ENCODE measurements at places on chromosomes 6 and 20.

GRCh38 chr6:20559924-20560551, 25.8 kb downstream of the CDKAL1 start:
- no peak for DNase-seq

DNA sequence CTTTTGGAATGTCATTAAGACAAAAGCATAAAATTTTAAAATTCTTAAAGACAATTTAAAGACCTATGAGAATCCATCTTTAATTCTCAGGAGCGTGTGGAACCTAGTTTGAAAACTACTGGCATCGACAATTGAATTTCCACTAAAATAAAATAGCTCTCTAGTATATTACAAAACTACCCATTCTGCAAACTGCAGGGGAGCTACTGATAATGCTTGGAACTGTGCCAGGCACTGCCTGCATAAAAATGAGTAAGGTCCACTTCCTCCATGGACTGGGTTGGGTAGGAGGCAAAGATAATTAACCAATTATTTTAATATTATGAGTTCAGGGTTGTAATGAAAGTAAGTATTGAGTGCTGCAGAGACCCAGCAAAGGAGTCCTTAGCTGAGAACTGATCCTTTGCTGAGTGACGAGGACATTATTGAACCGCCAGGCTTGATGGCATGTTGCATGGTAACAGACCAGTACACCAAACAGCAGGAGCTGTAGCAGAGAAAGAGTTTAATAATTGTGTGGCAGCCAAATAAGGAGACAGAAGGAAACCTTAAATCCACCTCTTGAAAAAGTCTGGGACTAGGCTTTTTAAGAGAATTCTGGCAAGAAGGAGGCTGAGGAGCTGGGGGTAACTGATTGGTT, 261.3 kb downstream of the ESR1 start:
- peak; percentile 41 for DNase-seq

GRCh38 chr20:59631751-59632540, 27.6 kb downstream of the PHACTR3 start:
- no peak for DNase-seq

GRCh38 chr6:149317644-149318571, at the start of gene TAB2:
Gene TAB2 (plus strand): TSS chr6:149317712. CDS start chr6:149369998, 52,286 bp downstream.
- peak; percentile 42 for DNase-seq

DNA sequence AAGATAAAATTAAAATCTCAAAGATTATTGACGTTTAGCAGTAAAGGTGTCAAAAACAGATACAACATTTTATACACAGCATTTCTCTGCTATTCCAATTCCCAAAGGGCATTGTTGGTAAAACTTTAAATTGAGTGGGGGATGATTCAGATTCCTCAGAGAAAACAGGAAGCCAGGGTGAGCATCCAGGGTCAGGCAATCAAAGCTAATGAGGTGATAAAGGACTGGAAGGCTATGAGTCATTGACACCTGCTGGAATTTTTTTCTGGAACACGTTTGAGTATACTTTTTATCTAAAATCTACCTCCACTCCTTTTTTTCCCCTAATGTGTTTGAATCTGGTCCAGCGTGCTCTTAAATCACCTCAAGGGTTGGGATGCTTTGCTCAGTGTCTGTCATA, 52.2 kb downstream of the FKBP1C start:
- no peak for DNase-seq

DNA sequence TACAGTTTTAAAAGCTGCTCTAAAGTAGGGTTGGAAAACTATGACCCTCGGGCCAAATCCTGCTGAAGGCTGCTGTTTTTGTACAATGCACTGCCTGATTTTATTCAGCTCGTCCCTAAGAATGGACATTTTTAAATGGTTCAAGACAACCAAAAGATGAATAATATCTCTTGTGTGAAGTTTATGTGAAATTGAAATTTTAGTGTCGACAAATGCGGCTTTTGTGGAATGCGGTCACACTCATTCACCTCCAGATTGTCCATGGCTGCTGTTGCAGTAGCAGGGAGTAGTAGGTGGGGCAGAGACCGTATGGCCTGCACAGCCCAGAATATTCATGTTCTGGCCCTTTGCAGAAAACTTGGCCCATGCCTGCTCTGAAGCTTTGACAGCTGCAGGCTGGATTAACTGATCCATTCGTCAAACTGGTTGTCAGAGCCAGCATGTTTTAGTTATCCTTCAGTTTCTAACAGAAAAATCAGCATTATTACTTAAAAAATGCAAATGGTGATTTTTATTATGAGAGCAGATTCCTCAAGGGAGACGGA, 91.6 kb downstream of the PSMG4 start:
- DNase-seq: no peak

DNA sequence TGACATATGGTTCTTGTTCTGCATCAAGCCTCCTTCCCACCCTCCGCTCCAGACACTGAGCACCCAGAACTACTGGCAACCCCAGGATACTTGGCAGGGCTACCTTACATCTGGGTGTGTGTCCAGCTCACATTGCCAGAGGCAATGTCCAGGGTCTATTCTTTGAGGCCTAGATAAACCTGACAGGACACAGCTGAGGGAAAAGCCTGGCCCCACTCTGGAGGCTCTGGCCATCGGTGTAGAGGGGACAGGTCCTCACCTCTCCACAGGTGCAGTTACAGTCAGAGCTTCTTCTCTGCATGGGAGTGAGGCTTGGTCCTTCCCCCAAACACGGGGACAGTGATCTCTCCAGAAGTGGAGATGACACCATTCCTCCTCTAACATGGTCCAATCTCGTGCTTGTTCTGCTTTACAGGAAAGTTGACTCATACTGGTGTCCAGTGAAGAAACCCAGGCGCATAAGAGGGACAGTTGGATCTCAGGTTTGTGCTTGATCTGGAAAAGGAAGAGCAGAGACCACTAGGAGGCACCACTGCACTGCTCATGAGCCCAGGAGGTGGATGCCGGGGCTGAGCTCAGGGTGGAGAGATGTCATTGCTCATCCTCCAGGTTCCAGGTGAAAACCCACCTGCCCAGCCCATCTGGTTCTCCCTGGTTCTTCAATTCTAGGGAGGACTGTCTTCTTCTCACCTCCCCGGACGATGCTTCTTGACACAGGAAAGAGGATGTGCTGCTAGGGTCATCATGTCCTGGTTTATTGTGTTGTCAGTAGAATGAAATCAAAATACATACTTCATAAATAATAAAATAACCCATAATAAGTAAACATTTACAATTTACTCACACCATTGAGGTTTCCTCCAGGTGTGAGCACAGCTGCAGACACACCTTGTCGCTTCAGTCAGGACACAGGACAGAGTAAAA, 14.7 kb downstream of the HLA-F start:
- DNase-seq: peak; percentile 66

- DNase-seq: no peak
Observed at GRCh38 chr6:113315879-113316278, 541.3 kb upstream of the MARCKS start.

GRCh38 chr6:44249082-44249748, 2.3 kb downstream of the HSP90AB1 start:
- no peak for DNase-seq

Measured in hematopoietic multipotent progenitor cell treated with erythropoietin and hydrocortisone succinate and interleukin-3 and kit ligand, for 8 days (in vitro differentiated cells).